ENCODE measurements at places on chromosomes 4 and X.

GRCh38 chrX:126448681-126449080 lies 103.9 kb downstream of the DCAF12L1 start:
- DNase-seq = no peak

DNA sequence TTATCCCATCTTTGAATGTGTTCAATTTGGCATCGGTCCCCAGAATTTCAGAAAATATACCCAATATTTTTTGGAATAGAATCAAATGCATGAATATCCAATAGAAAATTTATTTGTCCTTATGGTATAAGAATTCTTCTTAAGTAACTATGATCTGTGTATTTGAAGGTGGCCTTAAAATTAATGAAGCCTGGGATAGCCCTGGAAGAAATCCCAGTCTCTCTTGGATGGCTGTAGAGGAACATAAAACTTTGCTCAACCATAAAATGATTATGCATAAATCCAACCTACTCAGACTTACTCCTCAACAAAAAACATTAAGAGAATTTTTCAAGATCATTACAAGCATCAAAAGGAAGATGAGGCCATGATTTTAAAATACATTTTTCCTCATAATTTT lies 269.4 kb upstream of the SMIM31 start:
- DNase-seq = no peak

DNA sequence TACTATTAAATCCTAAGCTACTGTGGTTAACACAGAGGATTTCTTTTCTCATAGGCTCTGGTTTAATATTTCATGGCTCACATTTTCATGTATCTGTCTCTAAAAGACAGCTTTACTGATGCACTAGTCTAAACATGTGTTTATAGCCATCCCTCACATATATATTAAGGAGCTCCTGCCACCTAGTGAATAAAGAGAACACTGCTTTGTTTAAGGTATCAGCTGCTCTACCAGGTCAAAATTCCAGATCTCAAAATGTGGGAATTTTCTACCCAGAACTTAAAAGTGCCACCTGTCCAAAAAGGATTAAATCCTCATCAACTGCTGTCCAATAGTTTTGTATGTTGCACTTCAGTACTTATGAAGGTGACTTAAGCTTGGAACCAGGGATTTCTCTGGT lies 188.5 kb upstream of the TEX13C start:
- DNase-seq = no peak

- no peak for DNase-seq
Measured at GRCh38 chr4:66330125-66330524, 659.8 kb upstream of the EPHA5 start.

- no peak for DNase-seq
Measured at GRCh38 chr4:103895876-103896465, 176.2 kb upstream of the TACR3 start.

GRCh38 chr4:148034813-148035212 lies 302.9 kb downstream of the ARHGAP10 start:
- no peak for DNase-seq

DNA sequence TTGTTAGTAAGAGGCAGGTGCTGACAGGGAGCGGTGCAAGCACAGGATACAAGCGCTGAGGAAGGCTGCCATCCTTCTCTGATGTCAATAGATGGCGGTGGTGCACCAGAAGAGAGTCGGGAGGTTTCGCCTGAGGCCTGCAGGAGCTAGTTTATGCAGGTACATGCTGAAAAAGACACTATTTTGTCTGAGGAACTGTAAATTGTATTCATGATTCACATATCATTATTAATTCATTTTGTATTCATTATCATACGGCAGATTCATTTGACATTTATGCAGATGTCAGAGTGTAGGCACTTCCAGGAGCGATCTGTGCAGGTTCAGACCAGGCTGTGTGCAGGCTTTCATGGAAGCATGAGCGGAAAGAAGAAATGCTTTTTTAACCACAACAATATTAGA lies 824.0 kb downstream of the STIM2 start:
- DNase-seq = no peak

GRCh38 chr4:184168406-184169019 lies 49.2 kb downstream of the ENPP6 start:
- peak; percentile 18 for DNase-seq

DNA sequence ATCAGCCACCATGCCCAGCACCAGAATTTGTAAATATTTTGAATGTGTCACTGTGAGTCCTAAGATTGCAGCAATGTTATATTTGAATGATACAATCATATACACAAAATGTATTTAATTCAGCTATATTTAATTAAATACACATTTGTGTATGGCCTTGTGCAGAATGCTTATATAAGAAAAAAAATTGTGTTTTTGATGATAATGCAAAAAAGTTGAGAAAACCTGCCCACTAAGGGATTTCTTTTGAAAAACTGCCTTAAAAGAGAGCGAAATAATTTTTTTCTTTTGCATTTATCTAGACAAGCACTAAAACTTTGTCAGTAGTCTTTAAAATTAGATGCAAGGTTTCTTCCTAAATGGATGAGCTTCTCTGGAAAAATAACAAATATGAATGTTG lies 68.1 kb upstream of the OTUD4 start:
- DNase-seq = no peak

DNA sequence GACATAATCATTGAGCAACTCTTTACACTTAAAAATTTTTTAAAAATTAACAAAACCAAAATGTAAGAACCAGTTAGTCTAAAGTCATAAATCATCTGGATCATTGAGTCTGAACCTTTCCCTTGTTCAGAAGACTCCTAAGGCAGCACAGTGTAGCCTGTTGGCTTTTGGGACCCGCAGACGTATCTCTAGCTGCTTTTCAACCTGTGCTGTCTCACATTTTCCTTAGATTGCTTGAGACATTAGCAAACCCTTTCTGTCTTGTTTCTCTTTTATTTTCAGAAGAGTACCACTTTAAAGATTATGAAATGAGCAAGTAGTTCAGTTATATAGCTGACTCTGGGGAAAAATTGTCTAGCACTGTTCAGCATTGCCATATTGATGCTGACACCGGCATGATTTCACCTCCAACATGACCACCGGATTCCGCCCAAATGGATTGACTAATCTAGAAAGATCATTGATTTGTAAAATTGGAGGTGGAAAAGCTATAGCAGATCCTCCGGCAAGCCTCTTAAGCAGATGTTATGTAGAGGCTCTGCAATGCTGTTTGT lies 8.9 kb downstream of the TCEANC start:
- DNase-seq = no peak

- no peak for DNase-seq
Measured at GRCh38 chrX:139691843-139692505, 16.0 kb downstream of the MCF2 start.
